Kidney (tissue), 22 donors: ENCODE measurements at places on chromosomes 6 and 20. TPM values are rescaled to one million over a fixed set of nuclear protein-coding genes. Genes with fewer than 3 reads are reported as not detected.

DNA sequence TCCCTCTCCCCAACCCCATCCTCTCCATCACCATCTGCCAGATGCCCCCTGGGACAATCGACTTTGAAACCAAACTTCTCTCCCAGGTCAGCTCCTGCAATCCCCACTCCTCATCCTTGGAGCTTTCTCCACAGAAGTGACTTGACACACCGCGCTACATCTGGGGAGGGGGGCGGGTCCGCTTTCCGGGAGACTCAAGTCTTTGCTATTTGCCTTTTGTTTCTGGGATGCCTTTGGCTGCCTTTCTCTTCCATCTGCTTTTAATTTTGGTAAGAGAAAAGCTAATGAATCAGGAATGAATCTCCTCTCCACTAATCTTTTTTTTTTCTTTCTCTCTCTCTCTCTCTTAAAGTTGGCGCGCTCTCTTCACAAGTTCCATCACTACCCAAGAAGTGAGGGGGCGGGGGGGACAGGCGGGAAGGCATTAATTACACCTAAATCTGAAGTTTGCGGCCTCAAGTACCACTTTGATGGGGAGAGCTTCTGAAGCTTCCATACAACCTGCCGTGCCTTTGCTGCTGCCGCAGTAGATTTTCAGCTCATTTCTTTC, 664 bp upstream of the TPBG start:
- no peaks in the 10 kb centered on the region for H3K36me3 ChIP-seq
- H3K4me1 ChIP-seq, result no peaks in the 10 kb centered on the region
- no peak overlapping the region for H3K27ac ChIP-seq
- peak overlapping the region; percentile 76 for H3K4me3 ChIP-seq
- peak; percentile 38 for DNase-seq
- H3K27me3 ChIP-seq, result no peaks in the 10 kb centered on the region

DNA sequence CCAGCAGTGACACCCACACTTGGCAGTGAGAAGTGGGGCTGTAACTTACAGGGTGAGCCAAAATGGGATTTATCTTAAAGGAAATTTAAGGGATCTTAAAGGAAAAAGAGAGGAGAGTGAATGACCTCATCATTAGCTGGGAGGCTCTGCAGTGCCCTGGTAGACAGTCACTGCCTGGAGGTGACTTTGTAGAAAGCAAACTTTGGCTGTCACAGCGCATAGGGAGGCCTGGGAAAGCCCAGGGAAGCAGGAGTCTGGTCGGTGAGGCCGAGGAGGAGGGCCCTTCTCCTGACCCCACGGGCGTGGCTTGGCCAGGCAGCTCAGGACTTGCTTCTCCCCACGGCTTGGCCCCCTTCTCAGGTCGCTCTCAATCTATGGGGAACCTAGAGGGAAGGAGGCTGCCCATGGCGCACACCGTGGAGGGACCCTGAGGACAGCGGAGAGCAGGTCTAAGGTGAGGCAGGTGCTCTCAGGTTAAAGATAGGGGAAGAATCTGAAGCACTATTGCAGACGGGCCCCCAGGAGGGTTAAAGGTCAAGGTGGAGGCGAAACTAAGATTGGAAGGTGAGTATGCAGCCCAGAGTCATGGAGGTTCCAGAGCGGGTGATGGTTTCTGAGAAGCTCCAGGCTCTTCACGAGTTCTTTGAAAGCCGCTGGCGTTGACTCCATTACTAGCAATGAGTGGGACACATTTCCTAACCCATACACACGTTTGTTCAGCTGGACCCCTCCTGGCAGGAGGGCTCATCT, 15.6 kb upstream of the RIPK1 start:
- H3K4me1 ChIP-seq, result no peaks in the 10 kb centered on the region

Gene GSTA3
- not detected for total RNA-seq

DNA sequence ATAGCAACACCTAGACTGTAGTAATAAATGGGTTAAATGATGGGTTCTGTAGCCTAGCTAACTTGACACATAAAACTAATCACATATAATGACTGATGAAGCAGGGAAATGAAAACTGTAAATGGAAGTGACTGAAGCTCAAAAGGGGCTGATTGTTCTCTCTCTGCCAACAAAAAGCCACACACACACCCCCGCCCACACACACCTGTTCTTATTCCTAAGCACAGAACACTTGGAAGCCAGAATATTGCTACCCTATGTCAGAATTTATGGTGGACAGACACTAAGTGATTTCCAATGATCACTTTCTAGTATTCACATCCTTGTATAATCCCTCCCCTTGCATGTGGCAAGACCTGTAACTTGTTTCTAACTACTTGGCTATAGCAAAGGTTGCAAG, 603.5 kb downstream of the UTRN start:
- no peak overlapping the region for H3K4me3 ChIP-seq
- H3K27ac ChIP-seq, result no peak overlapping the region
- DNase-seq, result no peak
- H3K4me1 ChIP-seq, result no peaks in the 10 kb centered on the region
- no peaks in the 10 kb centered on the region for H3K36me3 ChIP-seq

DNA sequence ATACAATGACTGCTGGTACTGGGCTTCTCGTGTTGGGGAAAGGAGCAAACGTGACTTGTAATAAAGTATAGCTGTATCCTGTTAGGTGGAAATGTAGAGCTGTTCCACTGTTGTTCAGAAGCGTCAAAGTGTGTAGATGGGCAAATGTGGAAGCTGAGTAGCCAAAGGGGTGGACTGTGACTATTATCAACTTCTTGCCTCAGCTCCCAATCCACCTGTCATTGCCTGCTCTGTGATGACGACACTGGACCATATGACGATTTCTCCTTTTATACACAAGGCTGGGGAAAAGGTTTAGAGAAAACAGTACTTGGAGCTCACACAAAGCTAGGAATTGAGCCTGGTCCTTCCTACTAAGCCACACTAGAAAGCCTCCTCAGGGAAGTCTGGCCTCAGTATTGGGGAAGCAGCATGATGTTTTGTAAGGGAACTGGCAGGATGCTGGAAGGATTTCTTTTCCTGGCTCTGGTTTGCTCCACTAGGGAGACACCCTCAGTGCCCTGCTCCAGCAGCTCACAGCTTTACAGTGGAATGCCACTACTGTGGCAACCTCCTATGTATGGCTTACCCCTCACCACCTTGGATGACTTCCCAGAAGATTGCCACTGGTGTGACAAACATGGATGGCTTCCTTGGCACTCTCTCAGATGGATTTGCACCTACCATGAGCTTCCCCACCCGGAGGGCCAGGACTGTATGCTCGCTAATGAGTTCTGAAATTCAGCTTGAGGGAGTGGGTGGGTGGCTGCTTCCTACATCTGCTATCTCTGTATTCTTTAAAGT, 20.0 kb downstream of the CD164 start:
- DNase-seq, result no peak
- H3K4me3 ChIP-seq, result no peak overlapping the region
- H3K36me3 ChIP-seq, result peaks cover 10% of the 10 kb centered on the region
- no peaks in the 10 kb centered on the region for H3K4me1 ChIP-seq
- H3K27me3 ChIP-seq, result no peaks in the 10 kb centered on the region
- H3K27ac ChIP-seq, result no peak overlapping the region

Gene SLC9A8
- 22.4 TPM for total RNA-seq

- no peaks in the 10 kb centered on the region for H3K4me1 ChIP-seq
- no peak for DNase-seq
- H3K27ac ChIP-seq, result no peak overlapping the region
- H3K27me3 ChIP-seq, result no peaks in the 10 kb centered on the region
- H3K4me3 ChIP-seq, result no peak overlapping the region
These were observed 4.3 kb downstream of the SLC26A8 start for GRCh38 chr6:36020154-36020553.

Gene C6orf132
- total RNA-seq, result 42.7 TPM

DNA sequence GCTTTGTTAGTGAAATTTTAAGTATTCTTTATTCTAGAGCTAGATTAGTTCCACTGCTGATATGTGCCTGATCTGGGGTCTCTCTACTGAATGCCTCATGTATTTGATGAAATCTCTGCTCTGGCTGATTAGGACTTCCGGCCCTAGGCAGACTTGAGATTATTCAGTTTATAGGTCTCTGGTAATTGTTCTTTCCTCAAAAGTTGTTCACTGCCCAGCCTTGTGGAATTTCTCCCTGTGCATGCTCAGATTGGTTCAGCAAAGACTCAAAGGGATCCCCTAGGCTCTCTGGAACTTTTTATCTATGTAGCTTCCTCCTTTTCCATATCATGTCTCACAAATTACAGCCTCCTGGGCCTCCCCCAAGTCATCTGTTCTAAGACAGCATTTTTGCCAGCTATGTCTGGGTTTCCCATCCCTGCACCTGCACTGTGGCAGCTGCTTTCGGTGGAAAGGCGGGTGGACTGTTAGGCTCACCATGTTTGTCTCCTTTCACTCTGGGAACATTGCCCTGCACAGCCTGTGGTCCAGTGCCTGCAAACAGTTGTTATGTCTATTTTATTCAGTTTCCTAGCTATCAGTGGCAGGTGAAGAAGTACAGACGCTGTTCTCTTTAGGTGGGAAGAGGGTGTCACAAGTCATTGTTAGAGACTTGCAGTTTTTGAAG, 73.7 kb downstream of the RPP40 start:
- H3K36me3 ChIP-seq, result no peaks in the 10 kb centered on the region
- no peak overlapping the region for H3K27ac ChIP-seq
- H3K27me3 ChIP-seq, result no peaks in the 10 kb centered on the region
- H3K4me3 ChIP-seq, result no peak overlapping the region
- no peak for DNase-seq

- H3K4me1 ChIP-seq, result no peaks in the 10 kb centered on the region
- no peak for DNase-seq
- H3K4me3 ChIP-seq, result no peak overlapping the region
- no peak overlapping the region for H3K27ac ChIP-seq
- no peaks in the 10 kb centered on the region for H3K36me3 ChIP-seq
- no peaks in the 10 kb centered on the region for H3K27me3 ChIP-seq
These were observed 9.3 kb upstream of the OGFRL1 start for GRCh38 chr6:71279321-71279720.

- peaks cover 22% of the 10 kb centered on the region for H3K4me1 ChIP-seq
- peak overlapping the region; percentile 36 for H3K4me3 ChIP-seq
- H3K27ac ChIP-seq, result peak overlapping the region; percentile 89
- H3K36me3 ChIP-seq, result no peaks in the 10 kb centered on the region
These were observed 23.2 kb downstream of the AFDN start for GRCh38 chr6:167849846-167850459.

GRCh38 chr20:58868795-58869194, 16.3 kb downstream of the GNAS start:
- H3K36me3 ChIP-seq, result no peaks in the 10 kb centered on the region
- H3K4me1 ChIP-seq, result no peaks in the 10 kb centered on the region
- no peak overlapping the region for H3K4me3 ChIP-seq
- DNase-seq, result peak; percentile 86
- H3K27ac ChIP-seq, result no peak overlapping the region

GRCh38 chr20:2563116-2563515, 26.7 kb downstream of the TMC2 start:
- no peak overlapping the region for H3K27ac ChIP-seq
- peaks cover 8% of the 10 kb centered on the region for H3K27me3 ChIP-seq
- no peak overlapping the region for H3K4me3 ChIP-seq
- H3K36me3 ChIP-seq, result no peaks in the 10 kb centered on the region
- H3K4me1 ChIP-seq, result no peaks in the 10 kb centered on the region

- no peak overlapping the region for H3K27ac ChIP-seq
- H3K36me3 ChIP-seq, result no peaks in the 10 kb centered on the region
- H3K4me3 ChIP-seq, result no peak overlapping the region
- DNase-seq, result no peak
These were observed 45.9 kb downstream of the RNF144B start for GRCh38 chr6:18433059-18433458.

GRCh38 chr6:108946695-108947094, 98.5 kb downstream of the ARMC2 start:
- H3K4me1 ChIP-seq, result peaks cover 35% of the 10 kb centered on the region
- H3K4me3 ChIP-seq, result no peak overlapping the region
- H3K27ac ChIP-seq, result peak overlapping the region; percentile 82
- H3K27me3 ChIP-seq, result no peaks in the 10 kb centered on the region
- DNase-seq, result peak; percentile 72
- no peaks in the 10 kb centered on the region for H3K36me3 ChIP-seq

GRCh38 chr6:25270559-25270958, 8.6 kb upstream of the CARMIL1 start:
- no peak for DNase-seq
- no peak overlapping the region for H3K4me3 ChIP-seq
- H3K27ac ChIP-seq, result no peak overlapping the region
- H3K27me3 ChIP-seq, result no peaks in the 10 kb centered on the region

Gene PPP1R3G
- 1.9 TPM for total RNA-seq
